Activated CD4-positive, alpha-beta T cell treated with anti-CD3 and anti-CD28 coated beads, Interleukin-2, amount 50 U/mL, for 1 hour (primary cell): ENCODE measurements at places on chromosomes 2 and 18.
A peak's percentile ranks its signal among the peaks of the same experiment; 100 is the strongest.

- DNase-seq: no peak
Observed at GRCh38 chr2:239596253-239596652, 195.4 kb upstream of the HDAC4 start.

DNA sequence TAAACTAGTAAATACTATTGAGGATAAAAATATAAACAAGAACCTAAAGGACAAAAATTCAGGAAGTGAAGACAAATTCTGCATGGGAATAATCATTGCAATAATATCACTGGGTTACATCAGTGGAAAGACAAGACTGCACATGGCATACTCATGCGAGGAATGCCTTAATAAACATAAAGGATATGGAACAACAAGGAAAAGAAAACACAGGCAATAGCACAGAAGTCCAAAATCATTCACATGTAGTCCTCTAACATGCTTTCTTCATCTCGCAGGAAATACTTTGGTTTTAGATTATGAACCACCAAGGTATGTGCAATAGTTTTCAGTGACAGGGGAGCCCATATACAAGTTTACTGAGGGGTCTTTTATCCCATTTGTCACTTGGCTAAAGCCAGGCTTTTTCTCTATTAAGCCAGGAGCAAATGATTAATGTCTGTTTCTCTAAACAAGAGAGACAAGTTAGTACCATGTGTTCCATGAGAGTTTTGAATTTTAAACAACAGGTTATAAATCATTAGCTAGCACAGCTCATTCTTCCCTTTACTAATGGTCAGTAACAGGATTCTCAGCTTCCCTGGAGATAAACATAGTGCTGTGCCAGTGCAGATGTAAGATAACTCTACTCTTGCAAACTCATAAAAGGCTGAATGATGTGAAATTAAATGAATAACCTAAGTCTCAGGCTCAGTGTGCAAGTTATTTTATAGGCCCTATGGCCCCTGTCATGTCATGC lies 353.6 kb upstream of the FSIP2 start:
- DNase-seq: no peak

DNA sequence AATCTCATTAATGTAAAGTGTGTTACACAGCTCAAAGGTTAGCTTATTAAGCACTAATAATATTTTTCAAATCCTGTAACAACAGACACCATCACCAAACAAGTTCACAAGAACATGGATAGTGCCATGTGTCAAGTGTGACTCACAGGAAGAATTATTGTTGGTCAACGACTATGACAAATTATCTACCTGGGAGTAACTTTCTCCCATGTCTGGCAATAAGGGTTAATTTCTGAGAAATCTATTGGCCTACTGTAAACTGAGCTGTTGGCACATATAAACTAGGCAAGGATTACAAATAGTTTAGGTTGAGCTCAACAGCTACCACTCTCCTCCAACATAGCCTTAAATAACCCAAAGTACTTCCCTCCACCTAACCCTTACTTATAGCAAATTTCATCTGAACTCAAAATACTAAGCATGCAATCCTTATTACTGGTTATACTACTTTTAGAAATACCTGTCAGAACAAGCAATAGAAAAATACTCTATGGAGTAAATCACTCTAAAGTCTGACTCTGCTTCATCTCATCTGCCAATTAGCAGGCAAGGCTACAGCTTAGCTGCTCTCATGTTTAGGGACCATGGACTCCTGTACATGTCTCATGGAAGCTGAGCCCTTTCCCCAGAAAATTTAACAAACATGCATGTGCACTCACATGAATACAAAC lies 223.0 kb downstream of the NBAS start:
- no peak for DNase-seq

GRCh38 chr2:119668546-119668945 lies 10.5 kb upstream of the TMEM177 start:
- no peak for DNase-seq

GRCh38 chr2:9778471-9779316 lies 64.6 kb upstream of the TAF1B start:
- DNase-seq: no peak

DNA sequence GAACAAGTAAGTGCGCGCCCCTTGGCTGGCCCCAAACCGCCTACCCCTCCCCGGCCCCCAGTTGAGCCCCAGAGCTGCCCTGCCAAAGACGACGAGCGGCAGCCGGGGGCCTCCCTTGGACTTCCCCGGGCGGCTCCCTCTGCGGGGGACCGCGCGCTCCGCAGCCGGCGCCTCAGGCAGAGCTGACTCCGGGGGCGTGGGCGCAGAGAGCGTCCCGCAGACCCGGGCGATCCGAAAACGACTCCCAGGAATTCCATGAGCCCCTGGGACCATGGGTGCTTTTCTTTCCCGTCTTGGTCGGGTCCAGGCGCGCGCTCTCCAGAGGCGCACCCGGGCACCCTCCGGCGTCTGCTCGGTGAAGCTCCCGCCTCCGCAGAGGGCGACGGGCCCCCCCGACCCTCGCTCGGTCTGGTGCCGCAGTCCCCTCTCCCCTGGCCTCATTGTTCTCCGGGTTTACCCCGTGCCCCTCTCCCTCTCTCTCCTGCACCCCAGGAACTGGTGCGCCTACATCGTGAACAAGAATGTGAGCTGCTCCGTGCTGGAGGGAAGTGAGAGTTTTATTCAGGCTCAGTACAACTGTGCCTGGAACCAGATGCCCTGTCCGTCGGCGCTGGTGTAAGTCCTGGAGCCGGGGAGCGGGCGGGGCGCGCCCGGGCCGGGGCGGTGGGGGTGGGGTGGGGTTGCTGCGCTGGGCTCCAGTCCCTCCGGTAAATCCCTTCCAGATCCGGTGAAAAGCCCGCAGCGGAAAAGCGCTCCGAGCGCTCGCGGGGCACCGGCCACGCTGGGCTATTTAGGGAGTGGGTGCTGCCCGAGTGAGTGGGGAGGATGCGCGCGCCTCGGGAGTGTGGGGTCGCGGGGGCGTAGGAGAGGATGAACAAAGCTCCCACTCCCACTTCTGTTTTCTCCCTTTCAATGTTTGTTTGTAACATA lies 776 bp downstream of the EMILIN2 start:
- DNase-seq: peak; percentile 8

DNA sequence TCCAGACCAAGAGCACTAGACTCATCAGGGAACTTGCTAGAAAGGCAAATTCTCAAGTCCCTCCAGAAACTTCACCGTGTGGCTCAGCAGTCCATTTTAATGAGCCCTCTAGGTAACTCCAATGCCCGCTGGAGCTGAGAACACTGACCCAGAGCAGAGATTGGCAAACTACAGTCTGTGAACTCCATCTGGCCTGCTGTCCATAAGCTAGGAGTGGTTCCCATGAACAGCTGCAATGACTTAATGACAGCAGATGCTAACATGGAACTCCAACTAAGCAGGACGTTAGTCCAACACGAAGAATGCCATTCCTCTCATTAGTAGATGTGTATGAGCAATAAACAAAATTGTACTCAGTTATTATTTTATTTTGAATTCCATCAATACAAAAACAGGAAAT lies 371.9 kb downstream of the STK39 start:
- DNase-seq: no peak

- no peak for DNase-seq
Observed at GRCh38 chr18:13871701-13872100, 43.6 kb downstream of the MC2R start.

DNA sequence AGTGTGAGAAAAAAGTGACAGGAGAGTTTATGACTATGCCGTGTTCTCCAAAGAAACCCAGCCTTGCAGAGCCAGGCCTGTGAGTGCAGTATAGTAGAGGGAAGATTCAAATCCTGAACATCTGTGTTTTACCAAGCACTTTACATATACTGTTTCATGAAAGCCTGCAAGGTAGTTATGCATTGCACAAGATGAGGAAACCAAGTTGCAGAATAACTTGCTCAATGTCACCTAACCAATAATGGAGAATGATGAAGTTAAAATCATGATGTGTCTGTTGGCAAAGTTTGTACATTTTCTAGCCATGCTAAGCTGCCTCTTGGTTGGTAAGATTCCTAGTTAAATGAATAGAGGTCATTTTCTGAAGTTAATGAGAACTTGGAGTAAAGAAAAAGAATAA lies 29.3 kb downstream of the SYT4 start:
- DNase-seq: no peak

DNA sequence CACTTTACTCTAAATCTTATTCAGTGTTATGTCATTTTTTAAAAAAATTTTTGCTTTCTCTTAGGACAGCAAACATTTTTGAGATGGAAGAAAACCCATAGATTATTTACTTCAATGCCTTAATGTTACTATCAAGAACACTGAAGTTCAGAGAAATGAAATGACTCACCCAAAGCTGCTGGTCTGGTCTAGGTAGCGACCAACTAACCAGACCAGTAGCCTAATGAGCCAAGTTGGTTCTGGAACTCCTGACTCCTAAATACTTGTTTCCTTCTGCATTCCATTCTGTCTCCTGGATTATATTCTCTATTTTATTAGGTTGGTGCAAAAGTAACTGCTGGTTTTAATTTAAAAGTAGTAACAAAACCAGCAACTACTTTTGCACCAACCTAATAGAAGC lies 35.4 kb downstream of the SLC8A1 start:
- DNase-seq: no peak

DNA sequence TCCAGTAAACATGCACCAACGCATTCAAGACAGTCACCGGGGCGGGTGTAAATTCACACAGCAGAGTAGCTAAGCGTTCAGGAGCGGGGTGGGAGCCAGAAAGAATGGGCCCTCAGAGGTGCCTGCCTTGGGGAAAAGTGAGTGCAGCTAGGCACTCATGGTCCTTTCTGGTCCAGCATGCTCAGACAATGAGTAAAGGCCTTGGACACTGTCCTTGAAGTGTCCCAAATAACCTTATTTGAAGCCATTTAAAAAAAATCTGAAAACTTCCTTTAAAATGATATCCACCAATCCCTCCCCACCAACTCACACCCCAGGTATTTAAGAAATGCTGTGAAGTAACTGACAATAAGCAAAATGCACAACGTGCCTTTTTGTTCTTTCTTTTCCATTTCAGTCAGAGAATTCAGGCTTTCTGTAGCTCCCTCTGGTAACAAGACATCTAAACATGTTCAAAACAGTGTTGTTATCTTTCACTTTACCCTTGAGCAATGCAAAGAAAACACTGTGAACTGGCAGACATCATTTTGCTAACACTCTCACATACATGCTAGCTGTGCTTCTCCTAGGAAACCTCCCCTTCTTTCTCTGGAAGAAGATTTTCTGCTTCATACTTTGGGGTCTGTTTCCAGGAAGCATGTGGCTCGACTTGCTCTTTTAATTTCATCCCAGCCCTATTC lies 445.1 kb upstream of the SPRED2 start:
- DNase-seq: no peak

DNA sequence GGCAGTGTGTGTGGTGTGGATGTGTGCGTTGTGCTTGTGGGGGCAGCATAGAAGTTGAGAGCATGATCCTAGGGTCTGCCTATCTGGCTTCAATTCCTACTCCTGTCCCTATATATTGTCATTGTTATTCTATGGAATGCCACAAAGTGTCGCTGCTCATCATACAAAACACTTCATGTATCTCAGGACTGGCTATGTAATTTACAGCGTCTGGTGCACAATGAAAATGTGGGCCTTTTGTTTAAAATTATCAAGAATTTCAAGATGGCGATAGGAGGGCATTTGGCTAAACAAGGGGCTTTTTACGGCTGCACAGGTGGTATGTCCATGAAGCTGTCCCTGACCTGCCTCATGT lies 3.4 kb downstream of the SERPINB2 start:
- DNase-seq: no peak

- no peak for DNase-seq
Observed at GRCh38 chr18:40013001-40013609, 1941.9 kb upstream of the PIK3C3 start.

GRCh38 chr18:63207143-63207790 lies 112.3 kb downstream of the BCL2 start:
- no peak for DNase-seq

- no peak for DNase-seq
Observed at GRCh38 chr2:137173463-137173862, 408.1 kb downstream of the THSD7B start.

DNA sequence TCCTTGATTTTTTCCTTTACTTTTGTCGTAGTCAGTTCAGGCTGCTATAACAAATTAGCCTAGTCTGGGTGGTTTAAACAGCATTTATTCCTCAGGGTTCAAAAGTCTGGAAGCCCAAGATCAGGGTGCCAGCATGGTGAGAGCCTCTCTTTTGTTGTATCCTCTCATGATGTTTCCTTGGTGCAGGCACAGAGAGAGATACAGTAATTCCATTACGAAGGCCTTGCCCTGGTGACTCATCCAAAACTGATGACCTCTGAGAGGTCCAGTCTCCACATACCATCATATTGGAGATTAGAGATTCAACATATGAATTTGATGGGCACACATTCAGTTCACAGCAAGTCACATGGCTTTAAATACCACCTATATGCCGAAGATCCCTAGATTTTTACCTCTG lies 253.8 kb downstream of the CYRIA start:
- no peak for DNase-seq

DNA sequence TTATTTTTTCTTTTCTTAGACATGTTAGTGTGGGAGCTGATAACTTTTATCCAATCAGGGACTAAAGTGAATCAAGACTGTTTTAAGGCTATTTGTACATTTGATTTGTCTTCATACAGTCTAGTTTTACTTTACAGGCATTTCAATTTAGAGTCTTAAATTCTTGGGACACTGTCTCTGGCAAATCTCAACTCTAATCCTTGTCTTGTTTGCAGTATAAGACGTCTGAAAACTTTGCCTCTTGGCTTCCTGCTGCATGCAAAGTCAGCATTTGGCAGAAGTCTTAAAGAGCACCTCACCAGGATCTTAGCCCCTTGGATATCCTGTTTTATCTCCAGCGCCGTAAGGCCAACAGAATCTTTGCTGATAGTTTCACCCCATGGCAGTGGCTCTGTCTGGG lies 30.3 kb downstream of the SPOPL start:
- no peak for DNase-seq

DNA sequence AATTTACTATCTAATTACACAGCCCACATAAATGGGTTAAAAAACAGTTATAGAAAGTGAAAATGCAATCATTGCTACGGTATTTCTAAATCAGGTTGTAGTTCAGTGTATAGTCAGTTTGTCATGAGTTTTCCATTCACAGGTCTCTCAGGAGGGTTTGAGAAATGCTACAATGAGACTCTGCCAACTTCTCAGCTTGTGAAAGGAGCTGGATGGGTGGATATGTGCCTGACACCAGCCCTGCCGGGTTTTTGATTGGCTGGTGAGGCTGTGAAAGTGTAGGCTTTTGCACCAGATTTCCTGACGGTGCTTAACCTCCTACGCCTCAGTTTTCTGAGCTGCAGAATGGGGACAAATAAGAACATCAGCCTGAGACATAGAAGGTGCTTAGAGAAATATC lies 102.6 kb upstream of the SMIM21 start:
- no peak for DNase-seq

DNA sequence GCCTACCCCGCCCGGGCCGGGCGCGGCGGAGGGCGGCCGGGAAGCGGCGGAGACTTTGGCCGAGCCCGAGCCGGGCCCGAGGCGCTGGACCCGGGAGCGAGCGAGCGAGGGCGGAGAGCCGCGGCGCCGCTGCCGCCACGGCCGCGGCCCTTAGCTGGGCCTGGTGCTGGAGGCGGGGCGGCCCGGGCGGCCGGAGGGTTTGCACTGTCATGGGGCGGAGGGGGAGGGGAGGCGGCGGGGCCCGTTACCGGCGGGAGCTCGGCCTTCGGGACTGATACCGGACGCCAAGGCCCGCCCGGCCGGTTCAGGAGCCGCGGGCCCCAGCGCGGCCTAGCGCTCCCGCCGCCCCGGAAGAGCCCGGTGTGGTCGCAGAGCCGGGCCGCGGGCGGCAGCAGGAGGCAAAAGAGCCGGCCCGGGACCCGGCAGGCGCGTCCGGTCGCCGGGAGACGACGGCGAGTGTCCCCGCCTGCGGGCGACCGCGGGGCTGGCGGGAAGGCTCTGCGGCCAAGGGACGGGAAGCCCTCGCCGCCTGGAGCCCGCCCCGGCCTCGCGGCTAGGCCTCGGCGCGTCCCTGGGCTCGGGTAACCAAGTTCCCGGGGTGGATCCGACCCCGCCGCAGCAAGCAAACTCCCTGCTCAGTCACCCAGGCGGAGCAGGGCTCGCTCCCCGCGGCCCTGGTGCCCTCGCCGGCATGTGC lies 697 bp downstream of the KCMF1 start:
- DNase-seq: peak; percentile 69
